Pons (tissue), 1 donor: ENCODE measurements at places on chromosomes 3 and 15.
A peak's percentile ranks its signal among the peaks of the same experiment; 100 is the strongest.

GRCh38 chr3:102390916-102391315, 43.9 kb upstream of the ZPLD1 start:
- no peak for DNase-seq

GRCh38 chr15:78840661-78841375, 29.6 kb upstream of the ADAMTS7 start:
- no peak for DNase-seq

DNA sequence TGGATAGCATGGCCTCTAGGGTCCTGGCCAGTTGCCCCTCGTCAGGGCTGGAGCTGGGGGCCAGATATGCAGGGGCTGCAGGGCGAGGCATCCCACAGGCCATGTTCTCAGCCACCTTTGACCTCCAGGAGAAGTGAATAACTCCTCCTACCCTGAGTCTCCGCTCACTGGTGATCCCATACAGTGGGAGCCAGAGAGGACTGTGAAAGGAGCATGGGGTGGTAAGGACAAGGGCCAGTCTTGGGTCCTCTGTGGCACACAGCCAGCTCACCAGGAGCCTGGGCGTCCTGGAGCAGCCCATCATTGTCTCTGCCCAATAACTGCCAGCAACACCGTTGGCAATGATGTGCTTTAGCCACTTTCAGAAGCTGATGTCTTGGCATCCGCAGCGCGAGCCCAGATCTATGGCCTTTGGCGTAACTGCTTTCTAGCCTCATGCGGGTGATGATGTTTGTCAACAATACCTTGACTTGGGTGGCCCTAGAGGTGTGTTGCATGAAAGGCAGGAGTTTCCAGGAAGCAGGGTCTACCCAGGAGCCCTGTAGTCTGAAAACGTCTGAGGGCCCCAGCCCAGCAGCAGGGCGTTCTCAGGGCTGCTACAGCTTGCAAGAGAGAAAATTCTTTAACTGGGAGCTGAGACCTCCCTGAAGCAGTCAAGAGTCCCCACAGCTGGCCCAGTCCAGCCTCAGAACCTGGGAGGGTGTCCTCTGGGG, 61.1 kb upstream of the IQSEC1 start:
- DNase-seq, result no peak

GRCh38 chr3:61073566-61074165, 177.6 kb downstream of the FHIT start:
- no peak for DNase-seq

- DNase-seq, result no peak
Observed at GRCh38 chr3:191262650-191263049, 63.6 kb downstream of the OSTN start.

GRCh38 chr15:48718646-48719045, 73.1 kb upstream of the FBN1 start:
- no peak for DNase-seq

DNA sequence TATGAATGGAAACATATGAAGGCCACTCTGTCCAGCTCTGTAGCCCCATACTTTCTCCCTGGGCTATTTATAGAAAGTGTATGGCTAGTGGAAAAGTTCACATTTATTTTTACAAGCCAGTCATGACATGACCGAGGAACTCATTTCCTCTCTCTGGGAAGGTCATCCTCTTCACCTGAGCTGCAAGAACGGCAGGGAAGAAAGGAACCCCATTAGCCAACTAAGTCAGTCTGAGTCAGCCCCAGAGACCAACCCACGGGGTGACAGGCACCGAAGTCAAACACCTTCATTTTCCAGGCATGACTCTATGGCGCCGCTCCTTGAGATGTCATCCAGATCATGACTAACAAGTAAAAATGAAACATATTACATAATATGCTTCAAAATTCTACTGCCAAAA, 4.8 kb downstream of the PAQR9 start:
- DNase-seq, result no peak

- no peak for DNase-seq
Observed at GRCh38 chr3:196140224-196140623, 58.3 kb upstream of the TFRC start.

- DNase-seq, result no peak
Observed at GRCh38 chr3:109678600-109678999, 341.3 kb upstream of the DPPA4 start.

DNA sequence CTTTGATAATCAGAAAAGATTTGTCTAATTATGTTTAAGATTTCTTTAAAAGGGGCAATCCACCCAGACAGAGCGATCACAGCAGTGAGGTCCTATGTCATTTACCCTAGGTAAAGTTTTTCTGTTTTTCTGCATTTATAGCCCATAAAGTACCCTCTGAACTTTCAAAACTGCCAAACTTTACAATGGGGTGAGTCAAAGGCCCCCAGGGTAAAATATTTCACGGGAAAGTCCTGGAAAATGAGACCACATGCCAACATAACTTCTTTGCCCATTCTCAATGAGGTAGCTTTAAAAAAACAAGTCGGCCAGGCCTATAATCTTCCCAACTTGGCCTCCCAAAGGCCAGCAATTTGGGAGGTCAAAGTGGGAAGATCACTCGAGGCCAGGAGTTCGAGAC, 53.0 kb downstream of the SUCLG2 start:
- DNase-seq, result no peak

DNA sequence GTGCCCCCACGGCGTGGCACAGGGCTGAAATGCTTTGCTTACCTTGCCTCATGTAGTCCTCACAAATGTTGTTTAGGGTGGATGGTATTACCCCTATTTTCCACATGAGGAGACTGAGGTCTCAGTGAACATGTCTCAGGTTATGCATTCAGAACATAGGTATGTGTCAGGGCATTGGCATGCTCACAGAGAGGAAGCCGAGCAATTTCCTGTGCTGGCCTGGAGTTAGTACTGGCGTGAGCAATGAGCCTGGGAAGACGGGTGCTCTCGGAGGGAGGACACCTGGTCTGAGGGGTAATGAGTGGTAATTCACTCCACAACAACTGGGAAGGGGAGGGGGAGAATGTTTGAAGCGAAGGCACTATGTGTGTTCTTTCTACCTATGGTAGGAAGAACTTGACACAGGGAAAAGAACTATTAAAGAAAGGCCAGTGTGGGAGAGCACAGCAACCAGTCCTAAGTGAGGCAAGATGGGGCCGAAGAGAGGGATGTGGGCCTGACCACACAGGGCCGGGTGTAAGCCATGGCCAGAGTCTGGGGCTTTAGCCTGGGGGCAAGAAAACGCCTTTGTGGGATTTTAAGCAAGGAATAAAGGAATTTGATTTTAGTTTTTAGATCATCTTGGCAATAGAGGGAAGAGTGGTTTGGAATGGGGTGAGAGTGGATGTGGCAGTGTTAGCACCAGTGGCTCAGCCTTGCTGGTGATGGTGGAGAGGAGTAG, 4.9 kb upstream of the FAM131A start:
- DNase-seq, result no peak

- DNase-seq, result no peak
Observed at GRCh38 chr15:39285071-39285470, 295.8 kb upstream of the THBS1 start.

GRCh38 chr3:99023590-99024192, 122.2 kb upstream of the DCBLD2 start:
- peak; percentile 51 for DNase-seq

DNA sequence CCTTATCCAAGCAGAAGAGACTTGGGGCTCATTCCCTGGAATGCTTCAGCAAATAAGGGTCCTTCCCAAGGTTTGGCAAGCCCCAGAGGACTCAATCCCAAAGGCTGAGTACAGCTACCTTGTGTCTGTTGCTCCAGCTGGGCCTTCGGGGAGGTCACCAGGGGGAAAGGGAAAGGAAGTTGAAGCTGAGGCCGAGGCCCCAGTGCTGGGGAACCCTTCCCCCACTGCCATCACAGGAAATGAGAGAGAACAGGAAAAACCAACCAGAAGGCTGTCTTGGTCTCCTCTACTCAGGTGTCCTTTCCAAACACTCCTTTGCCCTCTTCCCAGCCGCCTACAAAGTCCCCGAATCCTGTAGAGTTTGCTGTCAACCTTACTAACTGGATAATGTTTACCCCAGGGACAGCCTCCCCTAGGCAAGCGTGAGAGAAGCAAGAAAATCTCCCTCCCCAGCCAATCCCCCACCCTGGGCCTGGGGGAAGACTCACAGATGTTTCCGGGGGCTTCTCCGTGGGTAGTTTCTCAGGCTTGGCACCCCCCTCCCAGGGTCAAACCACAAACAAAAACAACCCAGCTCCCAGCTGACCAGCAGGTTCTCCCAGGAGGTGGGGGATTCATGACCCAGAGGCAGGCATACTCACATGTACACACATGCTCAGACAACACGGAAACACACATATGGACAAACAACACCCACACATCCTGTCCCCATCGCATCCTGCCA, 5.5 kb downstream of the CSRNP1 start:
- DNase-seq, result no peak

- no peak for DNase-seq
Observed at GRCh38 chr3:154658000-154658399, 228.0 kb upstream of the GPR149 start.

GRCh38 chr15:75454471-75455378, 3.2 kb upstream of the SIN3A start:
- DNase-seq, result no peak

DNA sequence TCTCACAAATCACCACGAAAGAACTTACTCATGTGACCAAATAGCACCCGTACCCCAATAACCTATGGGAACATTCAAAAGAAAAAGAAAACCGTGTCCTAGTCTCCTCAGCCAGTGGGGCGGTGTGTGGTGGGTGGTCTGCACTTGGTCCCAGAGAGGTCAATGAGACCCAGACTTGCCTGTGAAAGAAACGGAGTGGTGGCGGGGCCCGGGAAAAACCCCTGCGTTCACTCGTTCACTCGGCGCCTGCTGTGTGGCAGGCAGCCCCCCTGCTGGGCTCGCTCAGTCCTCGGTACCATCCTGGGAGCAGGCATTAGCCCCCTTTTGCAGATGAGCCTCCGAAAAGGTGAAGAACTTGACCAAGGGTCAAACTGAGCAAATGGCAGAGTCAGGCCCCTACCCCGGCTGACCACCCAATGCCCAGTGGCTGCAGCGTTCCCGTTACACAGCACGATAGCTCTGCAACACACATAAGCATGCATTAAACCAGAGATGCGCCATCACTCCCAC, 36.0 kb downstream of the ZDHHC19 start:
- no peak for DNase-seq

DNA sequence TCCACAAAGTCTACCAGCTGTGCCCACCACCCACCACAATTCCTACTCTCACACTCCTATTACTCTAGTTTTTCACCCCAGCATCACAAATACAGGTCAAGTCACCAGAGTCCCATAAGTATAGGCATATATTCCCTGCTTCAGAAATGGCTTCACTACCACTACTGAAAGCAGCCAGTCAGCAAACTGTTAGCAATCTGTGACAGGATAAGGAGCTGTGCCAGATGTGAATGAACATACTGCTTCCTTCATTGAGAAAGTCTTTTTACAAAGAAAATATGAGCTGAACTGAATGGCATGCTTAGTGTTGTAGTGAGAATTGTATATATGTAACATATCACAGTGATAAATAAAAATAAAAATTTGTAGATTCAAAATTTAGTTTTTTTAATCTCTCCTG, 76.8 kb downstream of the C3orf85 start:
- DNase-seq, result no peak

- no peak for DNase-seq
Observed at GRCh38 chr3:126399351-126399735, 4.6 kb downstream of the CFAP100 start.

DNA sequence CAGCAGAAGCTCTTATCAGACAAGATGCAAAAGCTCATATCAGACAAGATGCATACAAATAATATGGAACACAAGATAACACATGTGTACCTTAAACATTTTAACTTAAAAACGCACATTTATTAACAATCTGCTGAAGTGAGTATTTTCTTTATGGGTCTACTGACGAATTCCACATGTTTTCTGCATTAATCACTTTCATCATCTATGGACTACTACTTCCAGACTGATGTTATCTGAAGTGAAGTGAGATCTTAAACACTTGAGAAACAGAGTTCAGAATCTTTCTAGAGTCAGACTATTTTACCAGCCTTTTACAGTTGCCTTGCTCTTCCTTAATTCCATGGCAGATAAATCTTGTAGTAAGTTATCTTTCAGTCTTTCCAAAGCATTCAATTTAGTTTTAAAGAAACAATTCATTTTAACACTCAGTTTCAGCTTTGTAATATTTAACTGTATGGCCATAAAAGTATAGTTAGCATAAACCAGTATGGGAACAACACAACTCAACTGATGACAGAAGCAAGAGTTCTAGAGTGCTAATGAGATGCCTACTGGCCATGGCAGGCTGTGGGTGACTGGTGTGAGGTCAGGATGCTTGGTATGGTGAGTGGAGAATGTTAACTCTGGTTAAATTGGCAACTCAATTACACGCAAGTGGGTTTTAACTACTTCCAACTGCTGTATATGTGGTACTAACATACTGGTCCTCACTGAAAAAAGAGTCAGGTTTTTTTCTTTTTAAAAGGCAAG, 9.8 kb downstream of the CMTM6 start:
- no peak for DNase-seq

DNA sequence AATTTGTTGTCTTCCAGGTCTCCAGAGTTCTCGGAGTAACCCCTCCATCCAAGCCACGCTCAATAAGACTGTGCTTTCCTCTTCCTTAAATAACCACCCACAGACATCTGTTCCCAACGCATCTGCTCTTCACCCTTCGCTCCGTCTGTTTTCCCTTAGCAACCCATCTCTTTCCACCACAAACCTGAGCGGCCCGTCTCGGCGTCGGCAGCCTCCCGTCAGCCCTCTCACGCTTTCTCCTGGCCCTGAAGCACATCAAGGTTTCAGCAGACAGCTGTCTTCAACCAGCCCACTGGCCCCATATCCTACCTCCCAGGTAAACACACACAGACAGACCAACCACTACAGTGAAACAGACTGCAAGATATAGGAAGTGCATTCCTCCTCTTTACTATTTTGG, 87.9 kb upstream of the BLM start:
- no peak for DNase-seq

GRCh38 chr15:42549032-42549491, 424 bp downstream of the HAUS2 start:
- DNase-seq, result peak; percentile 51

- DNase-seq, result no peak
Observed at GRCh38 chr3:129822241-129822640, 71.3 kb downstream of the TMCC1 start.

- DNase-seq, result peak; percentile 83
Observed at GRCh38 chr3:167740961-167741587, 5.6 kb downstream of the SERPINI1 start.

GRCh38 chr3:130795396-130795795, 48.8 kb upstream of the PIK3R4 start:
- DNase-seq, result no peak

- no peak for DNase-seq
Observed at GRCh38 chr15:65391732-65392131, 13.9 kb upstream of the IGDCC3 start.

DNA sequence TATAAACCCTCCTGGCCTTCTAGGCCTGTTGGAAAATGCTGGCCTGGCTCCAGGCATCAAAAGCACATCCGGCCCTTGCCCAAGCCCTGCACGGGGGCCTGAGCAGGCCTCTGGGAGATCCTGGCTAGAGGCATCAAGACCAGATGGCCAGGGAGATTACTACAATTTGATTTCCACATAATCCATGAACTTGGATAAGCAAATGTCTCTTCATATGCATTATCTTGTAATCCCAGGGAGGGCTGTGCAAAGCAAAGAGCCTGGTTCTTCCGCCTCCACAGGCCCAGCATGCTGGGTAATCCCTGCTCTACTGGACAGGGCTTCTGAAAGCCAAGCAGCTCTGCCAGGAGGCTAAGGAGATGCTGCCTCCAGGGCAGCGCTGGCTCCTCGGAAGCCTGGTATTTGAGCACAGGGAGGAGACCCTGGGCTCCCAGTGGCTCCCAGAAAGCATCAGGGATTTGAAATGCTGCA, 18.2 kb downstream of the MRPL46 start:
- no peak for DNase-seq

GRCh38 chr3:15783361-15783969, 14.3 kb downstream of the ANKRD28 start:
- no peak for DNase-seq
